Activated T-helper 1 cell treated with anti-CD3 and anti-CD28 coated beads, Interleukin-2, amount 50 U/mL, for 16 hours (primary cell): ENCODE measurements at places on chromosomes 12 and 14.
A peak's percentile ranks its signal among the peaks of the same experiment; 100 is the strongest.

- DNase-seq, result no peak
Measured at GRCh38 chr14:49961270-49962222, 68.7 kb downstream of the ARF6 start.

GRCh38 chr14:78253986-78254385, 83.8 kb downstream of the NRXN3 start:
- DNase-seq, result no peak

GRCh38 chr12:26297396-26298070, 102.2 kb downstream of the SSPN start:
- DNase-seq, result no peak

DNA sequence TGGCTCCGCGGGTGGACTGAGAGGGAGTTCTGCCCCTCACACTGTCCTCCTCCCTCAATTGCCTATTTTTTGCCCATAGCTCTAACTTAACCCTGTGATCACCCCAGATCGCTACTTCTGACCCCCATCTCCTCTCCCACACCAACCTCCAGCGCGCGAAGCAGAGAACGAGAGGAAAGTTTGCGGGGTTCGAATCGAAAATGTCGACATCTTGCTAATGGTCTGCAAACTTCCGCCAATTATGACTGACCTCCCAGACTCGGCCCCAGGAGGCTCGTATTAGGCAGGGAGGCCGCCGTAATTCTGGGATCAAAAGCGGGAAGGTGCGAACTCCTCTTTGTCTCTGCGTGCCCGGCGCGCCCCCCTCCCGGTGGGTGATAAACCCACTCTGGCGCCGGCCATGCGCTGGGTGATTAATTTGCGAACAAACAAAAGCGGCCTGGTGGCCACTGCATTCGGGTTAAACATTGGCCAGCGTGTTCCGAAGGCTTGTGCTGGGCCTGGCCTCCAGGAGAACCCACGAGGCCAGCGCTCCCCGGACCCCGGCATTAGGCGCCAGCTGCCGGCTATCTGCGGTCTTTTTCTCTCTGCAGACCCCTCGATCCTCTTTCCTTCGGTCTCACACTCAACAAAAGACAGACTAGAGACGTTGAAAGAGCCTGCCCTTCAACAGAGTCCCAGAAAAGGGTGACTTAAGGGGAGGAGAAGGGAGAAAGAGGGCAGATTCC, 3.0 kb upstream of the TBX3 start:
- no peak for DNase-seq

GRCh38 chr12:116104167-116104767, 173.2 kb downstream of the MED13L start:
- no peak for DNase-seq

GRCh38 chr14:70018713-70019211, 139.5 kb downstream of the SMOC1 start:
- no peak for DNase-seq

- DNase-seq, result no peak
Measured at GRCh38 chr14:87896393-87897380, 96.3 kb downstream of the GALC start.

GRCh38 chr14:93923626-93924025, 3.5 kb upstream of the FAM181A start:
- no peak for DNase-seq

- no peak for DNase-seq
Measured at GRCh38 chr12:46366771-46367170, 5.8 kb downstream of the SLC38A2 start.

DNA sequence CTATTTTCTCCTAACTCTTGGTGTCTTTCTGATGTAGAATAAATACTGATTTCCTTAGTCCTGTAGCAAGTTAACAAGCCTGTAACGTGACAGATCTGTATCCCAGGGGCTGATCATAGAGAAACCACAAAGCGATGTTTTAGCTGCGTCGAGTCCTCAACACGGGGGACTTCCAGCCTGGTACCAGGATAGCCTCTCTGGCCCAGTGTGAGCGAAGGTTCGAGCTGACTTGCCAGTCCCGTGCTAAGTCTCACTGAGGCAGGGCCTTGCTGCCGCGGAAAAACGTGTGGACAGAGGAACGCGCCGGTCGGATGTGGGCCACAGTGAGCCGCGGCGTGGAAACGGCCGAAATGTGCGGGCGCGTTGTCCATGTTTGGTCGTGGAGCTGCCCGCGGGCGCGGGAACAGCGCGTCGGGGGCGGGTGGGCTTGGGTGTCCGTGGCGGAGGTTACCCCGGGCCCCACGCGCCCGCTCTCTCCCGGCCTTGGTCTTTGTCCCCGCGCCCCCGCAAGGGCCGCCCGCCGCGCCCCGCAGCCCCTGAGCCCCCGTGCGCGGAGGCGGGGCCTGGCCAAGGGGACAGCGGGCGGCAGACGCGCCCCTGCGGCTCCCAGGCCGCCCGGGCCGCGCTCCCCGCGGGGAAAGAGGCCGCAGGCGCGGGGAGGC, 531 bp upstream of the EML1 start:
- no peak for DNase-seq

DNA sequence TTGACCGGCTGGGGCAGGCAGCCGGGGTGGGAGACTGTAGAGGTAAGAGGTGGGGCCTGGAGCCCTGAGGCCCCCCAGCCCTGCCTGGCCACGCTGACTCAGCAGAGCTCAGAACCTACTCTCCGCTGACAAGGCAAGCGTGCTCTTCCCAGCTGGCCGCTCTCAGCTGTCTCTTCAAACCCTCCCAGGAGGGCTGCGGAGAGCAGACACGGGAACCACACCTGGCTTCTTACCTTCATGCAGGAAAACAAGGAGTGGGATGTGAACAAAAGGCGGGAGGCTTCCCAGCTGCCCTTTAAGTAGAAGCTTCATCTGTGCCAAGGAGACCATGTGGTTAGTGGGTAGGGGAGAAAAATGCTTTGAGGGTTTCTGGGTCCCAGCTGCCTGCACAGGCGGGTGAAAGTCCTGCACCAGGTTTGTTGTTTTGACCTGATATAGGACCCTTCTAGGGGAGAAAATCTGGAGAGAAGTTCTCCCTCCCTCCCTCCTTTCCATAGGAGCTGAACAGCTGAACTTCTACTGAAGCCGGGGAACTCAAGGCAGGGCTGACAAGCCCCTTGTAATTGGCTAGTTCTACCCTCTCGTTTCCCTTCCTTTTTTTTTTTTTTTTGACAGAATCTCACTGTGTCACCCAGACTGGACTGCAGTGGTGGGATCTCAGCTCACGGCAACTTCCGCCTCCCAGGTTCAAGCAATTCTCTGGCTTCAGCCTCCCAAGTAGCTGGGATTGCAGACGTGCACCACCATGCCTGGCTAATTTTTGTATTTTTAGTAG, 12.8 kb upstream of the TESC start:
- DNase-seq, result no peak

DNA sequence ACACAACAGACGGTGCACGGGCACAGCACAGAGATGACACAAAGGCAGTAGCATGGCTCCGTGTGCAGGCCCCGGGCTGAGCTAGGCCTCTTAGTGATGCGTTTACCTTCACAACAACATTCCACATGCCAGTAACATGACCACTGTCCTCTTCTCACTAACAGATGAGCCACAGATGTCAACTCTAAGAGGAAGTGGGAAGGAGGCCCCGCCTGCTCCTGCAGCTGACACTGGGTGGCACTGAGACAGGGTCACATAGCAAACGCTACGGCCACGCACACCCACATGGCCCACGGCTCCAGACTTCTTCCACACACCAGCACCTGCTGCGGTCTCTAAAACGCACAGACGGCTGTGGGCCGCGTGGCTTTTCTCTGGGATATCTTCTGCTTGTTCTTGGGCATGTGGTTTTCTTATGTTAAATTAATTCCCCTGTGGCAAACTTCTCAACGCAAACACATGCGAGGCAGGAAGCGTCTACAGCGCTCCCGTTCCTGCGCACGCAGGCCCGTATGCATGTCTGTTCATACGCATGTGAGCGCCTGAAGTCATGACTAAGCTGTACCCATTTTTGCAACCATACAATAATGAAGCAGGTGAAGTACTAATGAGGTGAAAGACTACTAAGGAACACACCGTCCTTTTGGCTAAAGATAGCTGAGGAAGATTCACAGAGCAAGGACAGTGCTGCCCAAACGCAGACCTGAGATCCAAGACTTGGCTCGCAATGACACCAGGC, 26.8 kb downstream of the AMN start:
- no peak for DNase-seq

GRCh38 chr12:10276774-10277173, 30.9 kb upstream of the KLRD1 start:
- no peak for DNase-seq

DNA sequence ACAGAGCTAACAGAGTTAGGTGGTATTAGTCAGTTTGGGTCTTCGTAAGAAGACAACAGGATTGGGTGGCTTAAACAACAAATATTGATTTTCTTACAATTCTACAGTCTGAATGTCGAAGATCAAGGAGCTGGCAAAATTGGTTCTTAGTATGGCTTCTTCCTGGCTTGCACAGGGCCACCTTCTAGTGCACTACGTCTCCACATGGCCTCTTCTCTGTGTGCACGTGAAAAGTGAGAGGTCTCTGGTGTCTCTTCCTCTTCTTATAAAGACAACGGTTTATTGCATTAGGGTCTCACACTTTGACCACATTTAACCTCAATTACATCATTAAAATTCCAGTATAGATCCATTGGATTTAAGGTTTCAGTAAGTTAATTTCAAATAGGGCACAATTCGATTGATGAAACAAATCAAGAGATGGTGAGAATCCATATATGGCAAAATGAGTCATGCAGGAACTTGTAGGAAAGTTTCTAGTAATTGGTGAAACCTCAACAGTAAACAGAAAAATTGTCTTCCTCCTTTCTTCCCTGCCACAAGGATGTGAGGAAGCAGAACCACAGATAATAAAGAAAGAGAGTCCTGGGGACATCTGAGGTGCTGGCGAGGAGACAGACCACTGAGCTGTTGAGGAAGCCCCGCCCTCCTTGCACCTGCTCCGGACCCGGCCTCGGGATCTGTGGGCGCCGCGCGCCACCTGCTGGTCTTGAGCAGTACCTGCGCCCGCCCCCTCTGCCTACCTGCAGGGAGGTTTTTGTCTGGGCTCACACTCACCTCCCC, 846.7 kb downstream of the TMEM121 start:
- DNase-seq, result peak; percentile 61

GRCh38 chr14:102544747-102545460, 35.3 kb upstream of the ANKRD9 start:
- no peak for DNase-seq

GRCh38 chr14:85415015-85415712, 114.8 kb upstream of the FLRT2 start:
- DNase-seq, result no peak

DNA sequence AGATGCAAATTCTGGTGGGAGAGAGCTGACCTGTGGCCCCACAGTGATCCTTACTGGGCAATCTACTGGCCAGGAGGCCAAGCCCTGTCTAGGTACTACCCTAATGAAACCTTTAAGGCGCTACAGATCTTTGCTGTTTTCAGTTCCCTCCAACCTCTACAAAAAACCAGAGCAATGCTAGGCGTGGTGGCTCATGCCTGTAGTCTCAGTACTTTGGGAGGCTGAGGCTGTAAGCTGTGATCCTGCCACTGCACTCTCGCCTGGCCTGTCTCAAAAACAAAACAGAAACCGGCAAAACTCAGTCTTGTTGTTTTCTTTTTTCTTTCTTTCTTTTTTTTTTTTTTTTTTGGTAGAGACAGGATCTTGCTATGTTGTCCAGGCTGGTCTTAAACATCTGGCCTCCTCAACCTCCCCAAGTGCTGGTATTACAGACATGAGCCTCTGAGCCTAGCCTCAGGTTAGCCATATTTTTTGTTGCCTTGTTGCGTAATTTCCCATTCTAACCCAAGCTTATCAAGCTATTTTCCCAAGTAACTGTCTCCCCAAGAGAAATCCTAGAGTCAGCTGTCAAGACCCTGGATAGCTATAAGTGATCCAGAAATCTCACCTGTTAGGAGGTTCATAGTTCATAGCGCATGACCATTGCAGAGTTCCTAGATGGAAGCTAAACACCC, 2.8 kb downstream of the ETFBKMT start:
- no peak for DNase-seq

DNA sequence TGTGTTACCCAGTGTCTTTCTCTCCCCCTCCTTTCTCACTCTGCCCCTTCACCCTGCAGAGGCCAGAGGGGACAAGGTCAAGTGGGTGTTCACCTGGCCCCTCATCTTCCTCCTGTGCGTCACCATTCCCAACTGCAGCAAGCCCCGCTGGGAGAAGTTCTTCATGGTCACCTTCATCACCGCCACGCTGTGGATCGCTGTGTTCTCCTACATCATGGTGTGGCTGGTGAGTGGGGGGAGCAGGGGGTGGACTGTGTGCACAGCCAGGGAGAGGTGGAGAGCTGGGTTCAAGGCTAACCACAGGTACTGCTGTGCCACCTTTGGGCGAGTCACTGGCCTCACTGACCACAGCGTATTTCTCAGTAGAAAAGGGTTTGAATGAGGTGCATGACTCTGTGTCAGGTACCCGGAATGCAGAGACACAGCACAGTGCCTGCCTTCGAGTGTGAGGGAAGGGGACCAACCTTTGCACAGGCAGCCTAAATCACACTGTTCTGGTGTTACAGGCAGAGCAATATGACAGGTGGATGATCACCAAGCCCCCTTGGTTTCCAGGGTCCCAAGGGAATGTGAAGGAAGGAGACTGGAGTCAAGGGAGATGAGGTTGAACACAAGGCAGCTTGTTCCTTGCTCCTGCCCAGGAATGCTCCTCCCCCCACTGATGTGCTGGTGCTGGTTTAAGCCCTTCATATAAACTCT, 30.8 kb upstream of the RIN3 start:
- DNase-seq, result no peak

- no peak for DNase-seq
Measured at GRCh38 chr14:64763801-64764621, 59.8 kb downstream of the PLEKHG3 start.

- DNase-seq, result no peak
Measured at GRCh38 chr12:119201789-119202543, 23.2 kb downstream of the HSPB8 start.

DNA sequence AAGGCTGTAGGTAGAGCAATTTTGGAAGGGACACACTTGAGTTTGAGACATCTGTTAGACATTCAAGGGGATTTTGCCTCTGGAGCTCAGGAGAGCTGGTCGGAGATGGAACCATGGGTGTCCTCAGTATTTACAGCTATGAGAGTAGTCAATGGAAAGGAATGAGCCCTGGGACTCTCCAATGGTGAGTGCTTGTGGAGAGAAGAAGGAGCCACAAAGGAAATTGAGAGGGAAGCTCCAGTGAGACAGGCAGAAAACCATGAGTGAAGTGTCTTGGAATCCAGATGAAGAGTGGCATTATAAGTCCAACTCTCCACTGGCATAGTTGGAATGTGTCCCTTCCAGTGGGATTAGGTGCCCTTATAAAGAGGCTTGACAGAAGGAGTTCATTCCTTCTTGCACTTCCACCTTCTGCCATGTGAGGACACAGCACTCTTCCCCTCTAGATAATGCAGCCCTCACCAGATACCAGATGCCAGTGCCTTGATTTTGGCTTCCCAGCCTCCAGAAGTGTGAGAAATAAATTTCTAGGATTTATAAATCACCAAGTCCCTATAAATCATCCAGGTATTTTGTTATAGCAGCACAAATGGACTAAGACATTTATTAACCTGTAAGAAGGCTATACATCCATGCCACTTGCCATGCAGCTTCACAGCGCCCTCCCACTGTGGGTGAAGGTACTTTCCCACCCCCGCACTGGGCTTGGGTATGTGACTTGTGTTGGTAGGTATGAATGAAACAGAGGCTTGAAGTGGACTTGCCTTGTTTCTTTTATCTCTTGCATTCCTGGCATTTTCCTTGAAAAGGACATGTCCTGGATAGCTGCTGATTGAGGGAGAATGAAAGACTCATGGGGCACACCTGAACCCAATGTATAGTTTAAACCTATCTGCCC, 27.3 kb downstream of the LLPH start:
- DNase-seq, result no peak

GRCh38 chr12:117189725-117190209, 503 bp downstream of the FBXO21 start:
- DNase-seq, result peak; percentile 13
